Activated CD4-positive, alpha-beta T cell treated with anti-CD3 and anti-CD28 coated beads for 36 hours (primary cell): ENCODE measurements at places on chromosomes 16 and 17. TPM values are rescaled to one million over a fixed set of nuclear protein-coding genes. Genes with fewer than 3 reads are reported as not detected.

KRTAP1-5 gene
- not detected for total RNA-seq

GRCh38 chr16:83579436-83579835 lies 228.3 kb upstream of the HSBP1 start:
- H3K4me3 ChIP-seq: no peak overlapping the region
- no peaks in the 10 kb centered on the region for H3K27me3 ChIP-seq
- no peaks in the 10 kb centered on the region for H3K4me1 ChIP-seq
- no peaks in the 10 kb centered on the region for H3K36me3 ChIP-seq

GRCh38 chr17:47205419-47205963 lies 3.7 kb upstream of the MYL4 start:
- peaks cover 46% of the 10 kb centered on the region for H3K4me1 ChIP-seq
- H3K36me3 ChIP-seq: no peaks in the 10 kb centered on the region
- DNase-seq: peak; percentile 82
- H3K27ac ChIP-seq: peak overlapping the region; percentile 90

FBXL16 gene
- total RNA-seq: 6.8 TPM

GRCh38 chr16:54547052-54547451 lies 260.5 kb upstream of the IRX3 start:
- H3K4me3 ChIP-seq: no peak overlapping the region
- H3K4me1 ChIP-seq: no peaks in the 10 kb centered on the region
- H3K27me3 ChIP-seq: peaks cover 6% of the 10 kb centered on the region
- H3K27ac ChIP-seq: no peak overlapping the region
- DNase-seq: no peak
- no peaks in the 10 kb centered on the region for H3K36me3 ChIP-seq

DNA sequence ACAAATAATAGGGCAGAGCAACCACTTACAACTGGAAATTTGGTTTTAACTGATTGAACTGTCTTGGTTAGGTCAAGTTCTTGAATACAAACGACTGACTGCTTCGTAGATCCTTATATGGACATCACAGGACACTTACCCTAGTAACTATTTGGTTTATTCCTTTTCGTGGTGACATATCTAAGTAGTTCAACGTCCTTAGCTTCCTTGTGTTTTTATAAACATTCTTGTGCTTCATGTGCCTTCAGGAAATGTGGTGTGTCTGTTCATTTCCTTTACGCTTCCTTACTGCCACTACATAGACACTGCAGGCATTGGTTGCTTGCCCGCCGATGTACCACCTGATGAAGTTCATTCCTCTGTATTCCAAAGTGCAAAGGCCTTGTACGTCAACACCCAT lies 59.3 kb downstream of the USP10 start:
- H3K27me3 ChIP-seq: no peaks in the 10 kb centered on the region
- peaks cover 53% of the 10 kb centered on the region for H3K4me1 ChIP-seq
- H3K4me3 ChIP-seq: no peak overlapping the region
- H3K27ac ChIP-seq: no peak overlapping the region
- no peak for DNase-seq

DNA sequence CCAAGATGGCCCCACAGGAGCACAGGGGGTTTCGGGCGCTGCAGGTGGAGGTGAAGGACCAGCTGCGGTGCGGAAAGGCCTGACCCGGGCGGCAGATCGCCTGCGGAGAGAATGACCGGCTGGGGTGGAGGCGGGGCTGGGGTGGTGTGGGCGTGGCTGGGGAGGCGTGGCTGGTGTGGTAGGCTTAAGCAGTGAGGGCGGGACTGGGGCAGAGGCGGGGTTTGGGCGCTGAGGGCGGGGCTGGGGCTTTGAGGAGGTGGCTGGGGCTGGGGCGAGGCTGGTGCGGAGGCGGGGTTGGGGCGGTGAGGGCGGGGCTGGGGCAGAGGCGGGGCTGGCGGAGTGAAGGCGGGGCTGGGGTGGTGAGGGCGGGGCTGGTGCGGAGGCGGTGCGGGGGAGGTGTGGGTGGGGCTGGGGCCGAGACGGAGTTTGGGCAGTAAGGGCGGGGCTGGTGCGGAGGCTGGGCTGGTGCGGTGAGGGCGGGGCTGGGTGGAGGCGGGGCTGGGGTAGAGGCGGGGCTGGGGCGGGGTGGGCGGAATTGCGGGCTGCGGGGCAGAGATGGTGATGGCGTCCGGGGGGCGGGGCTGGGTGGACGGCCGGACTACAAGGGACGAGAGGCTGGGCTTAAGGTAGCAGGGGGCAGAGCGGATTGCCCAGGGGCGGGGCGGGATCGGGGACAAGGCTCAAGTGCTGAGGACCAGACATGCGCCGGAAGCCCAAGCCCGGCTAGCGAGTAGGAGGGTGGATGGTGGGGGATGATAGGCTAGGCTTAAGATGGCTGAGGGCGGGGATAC lies 9.9 kb upstream of the GSDMA start:
- H3K4me1 ChIP-seq: peaks cover 12% of the 10 kb centered on the region
- peak overlapping the region; percentile 73 for H3K4me3 ChIP-seq
- H3K27ac ChIP-seq: peak overlapping the region; percentile 69
- DNase-seq: peak; percentile 98
- no peaks in the 10 kb centered on the region for H3K36me3 ChIP-seq

DNA sequence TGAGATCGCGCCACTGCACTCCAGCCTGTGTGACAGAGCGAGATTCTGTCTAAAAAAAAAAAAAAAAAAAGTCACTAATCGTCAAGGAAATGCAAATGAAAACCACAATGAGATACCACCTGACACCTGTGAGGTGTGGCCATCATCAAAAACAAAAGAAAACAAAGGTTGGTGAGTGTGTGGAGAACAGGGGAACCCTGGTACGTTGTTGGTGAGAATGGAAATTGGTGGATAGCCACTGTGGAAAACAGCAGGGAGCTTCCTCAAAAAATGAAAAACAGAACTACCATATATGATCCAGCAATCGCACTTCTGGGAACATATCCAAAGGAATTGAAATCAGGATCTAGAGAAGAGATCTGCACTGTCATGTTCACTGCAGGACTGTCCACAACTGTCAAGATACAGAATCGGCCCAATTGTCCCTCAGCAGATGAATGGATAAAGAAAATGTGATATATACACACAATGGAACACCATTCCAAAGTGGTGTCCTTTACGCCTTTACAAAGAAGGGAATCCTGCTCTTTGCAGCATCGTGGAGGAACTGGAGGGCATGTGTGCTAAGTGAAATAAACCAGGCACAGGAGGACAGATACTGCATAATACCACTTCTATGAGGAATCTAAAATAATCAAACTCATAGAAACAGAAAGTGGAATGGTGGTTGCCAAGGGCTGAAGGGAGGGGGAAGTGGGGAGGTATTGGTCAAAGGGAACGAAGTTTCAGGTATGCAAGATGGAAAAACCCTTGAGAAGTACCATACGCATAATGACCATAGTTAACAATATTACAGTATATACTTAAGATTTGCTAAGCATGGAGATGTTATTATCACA lies 63.5 kb upstream of the PLCG2 start:
- H3K27ac ChIP-seq: peak overlapping the region; percentile 74
- no peak for DNase-seq
- no peaks in the 10 kb centered on the region for H3K27me3 ChIP-seq
- H3K36me3 ChIP-seq: no peaks in the 10 kb centered on the region
- no peak overlapping the region for H3K4me3 ChIP-seq

DNA sequence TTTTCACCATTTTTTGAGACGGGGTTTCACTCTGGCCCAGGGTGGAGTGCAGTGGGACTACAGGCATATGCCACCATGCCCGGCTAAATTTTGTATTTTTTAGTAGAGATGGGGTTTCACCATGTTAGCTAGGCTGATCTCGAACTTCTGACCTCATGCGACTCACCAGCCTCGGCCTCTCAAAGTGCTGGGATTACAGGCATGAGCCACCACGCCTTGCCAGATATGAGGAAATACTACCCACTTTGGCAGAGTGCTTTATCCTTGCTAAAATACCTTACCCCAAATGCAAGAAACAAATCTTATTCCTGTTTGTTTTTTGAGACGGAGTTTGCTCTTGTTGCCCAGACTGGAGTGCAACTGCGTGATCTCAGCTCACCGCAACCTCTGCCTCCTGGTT lies 62.9 kb upstream of the MGAT5B start:
- H3K36me3 ChIP-seq: no peaks in the 10 kb centered on the region
- H3K27ac ChIP-seq: no peak overlapping the region
- DNase-seq: no peak
- H3K4me3 ChIP-seq: no peak overlapping the region

DNA sequence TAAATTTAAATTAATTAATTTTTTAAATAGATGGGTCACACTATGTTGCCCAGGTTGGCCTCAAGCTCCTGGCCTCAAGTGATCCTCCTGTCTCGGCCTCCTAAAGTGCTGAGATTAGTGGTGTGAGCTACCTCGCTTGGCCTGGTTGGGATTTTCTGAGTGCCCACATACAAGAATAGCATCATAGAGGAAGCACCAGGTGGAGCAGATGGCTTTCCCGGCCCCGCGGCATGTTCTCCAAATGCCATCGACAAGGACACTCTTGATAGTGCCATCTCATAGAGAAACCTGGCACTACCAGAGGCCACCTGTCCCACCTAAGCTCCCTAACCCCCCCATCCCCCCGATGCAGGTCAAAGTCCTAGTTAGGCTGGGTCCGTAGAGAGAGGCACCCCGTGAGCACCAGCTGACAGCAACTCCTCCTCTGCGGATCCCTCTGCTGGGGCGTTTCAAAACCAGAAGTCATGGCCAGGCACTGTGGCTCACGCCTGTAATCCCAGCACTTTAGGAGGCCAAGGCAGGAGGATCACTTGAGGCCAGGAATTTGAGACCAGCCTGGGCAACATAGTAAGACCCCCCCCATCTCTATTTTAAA lies 65.9 kb downstream of the DNAH3 start:
- peaks cover 7% of the 10 kb centered on the region for H3K27me3 ChIP-seq
- no peaks in the 10 kb centered on the region for H3K36me3 ChIP-seq
- H3K27ac ChIP-seq: no peak overlapping the region
- H3K4me3 ChIP-seq: no peak overlapping the region
- no peak for DNase-seq

TMED6 gene
- 1.2 TPM for total RNA-seq

GRCh38 chr17:44281570-44281969 lies 13.6 kb upstream of the SLC4A1 start:
- DNase-seq: no peak
- peaks cover 2% of the 10 kb centered on the region for H3K4me1 ChIP-seq
- H3K36me3 ChIP-seq: no peaks in the 10 kb centered on the region
- no peak overlapping the region for H3K4me3 ChIP-seq
- H3K27ac ChIP-seq: no peak overlapping the region
- H3K27me3 ChIP-seq: peaks cover 3% of the 10 kb centered on the region

NARF gene
- 85.9 TPM for total RNA-seq
